B cell (primary cell): ENCODE measurements at places on chromosomes 4 and X. TPM values are rescaled to one million over a fixed set of nuclear protein-coding genes. Genes with fewer than 3 reads are reported as not detected.

DNA sequence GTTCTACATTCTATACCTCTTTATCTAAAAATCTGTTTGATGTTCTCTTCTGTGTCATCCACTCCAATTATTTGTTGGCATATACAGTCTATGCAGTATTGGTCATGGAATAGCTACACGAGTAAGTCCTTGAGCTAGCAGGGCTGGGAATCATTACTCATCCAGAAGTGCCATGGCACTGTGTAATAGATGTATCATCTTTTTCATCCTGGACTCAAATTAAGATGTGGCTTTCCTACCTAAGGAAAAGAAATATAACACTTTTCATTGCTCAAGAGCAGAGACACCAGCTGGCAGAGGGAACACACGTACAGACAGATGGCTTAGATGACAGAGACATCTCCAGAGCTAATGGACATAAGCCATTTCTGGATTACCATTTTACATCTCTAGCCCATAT, 159.8 kb downstream of the FAM13A start:
- no peak for DNase-seq
- H3K27ac ChIP-seq: no peak overlapping the region
- no peaks in the 10 kb centered on the region for H3K4me1 ChIP-seq
- no peaks in the 10 kb centered on the region for H3K27me3 ChIP-seq
- no peak overlapping the region for H3K4me3 ChIP-seq

GRCh38 chr4:138086611-138087041, 155.5 kb downstream of the SLC7A11 start:
- no peaks in the 10 kb centered on the region for H3K36me3 ChIP-seq
- no peaks in the 10 kb centered on the region for H3K4me1 ChIP-seq
- H3K4me3 ChIP-seq: no peak overlapping the region
- no peaks in the 10 kb centered on the region for H3K27me3 ChIP-seq

- no peak overlapping the region for H3K27ac ChIP-seq
- H3K4me1 ChIP-seq: no peaks in the 10 kb centered on the region
- no peak overlapping the region for H3K4me3 ChIP-seq
- no peak for DNase-seq
Measured at GRCh38 chr4:108398836-108399235, 221.5 kb upstream of the RPL34 start.

DNA sequence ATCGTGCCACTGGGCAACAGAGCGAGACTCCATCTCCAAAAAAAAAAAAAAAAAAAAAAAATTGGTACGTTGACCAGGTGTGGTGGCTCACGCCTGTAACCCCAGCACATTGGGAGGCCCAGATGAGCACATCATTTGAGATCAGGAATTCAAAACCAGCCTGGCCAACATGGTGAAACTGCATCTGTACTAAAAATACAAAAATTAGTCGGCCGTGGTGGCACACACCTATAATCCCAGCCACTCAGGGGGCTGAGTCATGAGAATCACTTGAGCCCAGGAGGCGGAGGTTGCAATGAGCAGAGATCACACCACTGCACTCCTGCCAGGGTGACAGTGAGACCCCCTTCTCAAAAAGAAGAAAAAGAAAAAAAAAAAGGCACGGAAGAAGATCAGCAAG, 24.5 kb downstream of the RBMX start:
- no peak overlapping the region for H3K27ac ChIP-seq
- no peak overlapping the region for H3K4me3 ChIP-seq
- H3K27me3 ChIP-seq: no peaks in the 10 kb centered on the region

DNA sequence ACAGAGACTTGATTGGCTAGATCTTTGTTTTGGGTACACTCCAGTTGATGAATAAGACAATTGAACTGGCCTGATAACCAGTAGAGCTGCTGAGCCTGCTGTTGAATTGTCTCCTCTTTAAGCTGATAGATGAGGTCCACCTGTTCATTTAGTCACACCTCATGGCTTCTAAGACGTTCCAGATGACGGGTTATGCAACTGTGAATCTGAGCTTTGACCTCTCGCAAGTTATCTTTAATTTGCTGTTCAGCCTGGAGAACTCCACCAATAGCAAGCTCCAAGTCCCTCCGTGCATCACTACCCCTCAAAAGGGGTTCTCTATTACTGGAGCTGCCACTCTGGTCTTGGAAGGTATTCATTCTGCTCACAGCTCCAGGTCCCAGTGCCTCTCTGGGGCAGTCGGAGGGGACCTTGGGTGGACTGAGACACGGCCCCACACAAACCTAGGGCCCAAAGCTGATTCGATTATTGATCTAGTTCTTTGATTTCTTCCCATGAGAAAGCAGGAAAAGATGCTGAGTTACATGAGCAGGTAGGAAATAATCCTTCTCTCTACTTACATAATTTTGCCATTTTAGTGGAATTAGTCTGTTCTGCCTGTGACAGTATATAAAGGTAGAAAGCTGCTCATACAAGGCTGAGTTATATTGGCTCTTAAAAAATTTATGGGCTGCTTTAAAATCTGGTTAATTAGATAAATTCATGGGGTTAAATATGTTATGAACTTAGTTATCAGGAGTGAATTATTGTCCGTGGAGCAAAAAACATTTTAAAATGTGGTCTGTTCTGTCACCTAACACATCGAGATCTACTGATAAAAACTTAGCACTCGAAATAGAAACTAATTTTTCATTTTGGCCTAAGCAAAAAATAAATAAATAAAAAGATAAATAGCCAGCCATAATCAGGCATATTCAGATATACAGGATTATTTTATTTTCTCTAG, 6.8 kb downstream of the MMAA start:
- no peak overlapping the region for H3K27ac ChIP-seq
- no peak for DNase-seq
- H3K36me3 ChIP-seq: no peaks in the 10 kb centered on the region

GRCh38 chrX:809081-809480, 178.5 kb downstream of the SHOX start:
- no peak overlapping the region for H3K27ac ChIP-seq
- H3K27me3 ChIP-seq: no peaks in the 10 kb centered on the region
- no peaks in the 10 kb centered on the region for H3K4me1 ChIP-seq
- H3K4me3 ChIP-seq: no peak overlapping the region

DNA sequence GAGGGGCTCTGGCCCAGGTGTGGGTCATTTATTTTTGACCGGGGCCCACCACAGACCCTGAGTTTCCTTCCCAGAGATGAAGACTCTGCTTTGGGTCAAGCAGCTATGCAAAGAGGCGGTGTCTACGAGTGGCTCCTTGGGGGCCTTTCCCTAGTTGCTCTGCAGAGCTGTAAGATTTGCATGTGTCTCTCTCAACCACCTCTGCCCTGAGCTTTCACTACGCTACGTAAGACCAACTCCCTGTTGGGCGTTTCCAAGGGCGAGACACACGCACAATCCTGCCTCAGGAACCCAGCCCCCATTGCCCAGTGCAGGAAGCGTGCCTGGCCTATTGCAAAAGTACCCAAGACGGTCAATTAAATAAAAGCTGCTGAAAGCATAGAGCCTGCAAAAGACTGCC, 10.0 kb upstream of the ANOS1 start:
- H3K36me3 ChIP-seq: no peaks in the 10 kb centered on the region
- DNase-seq: no peak
- H3K4me3 ChIP-seq: no peak overlapping the region
- H3K27ac ChIP-seq: no peak overlapping the region
- H3K4me1 ChIP-seq: no peaks in the 10 kb centered on the region
- no peaks in the 10 kb centered on the region for H3K27me3 ChIP-seq

DNA sequence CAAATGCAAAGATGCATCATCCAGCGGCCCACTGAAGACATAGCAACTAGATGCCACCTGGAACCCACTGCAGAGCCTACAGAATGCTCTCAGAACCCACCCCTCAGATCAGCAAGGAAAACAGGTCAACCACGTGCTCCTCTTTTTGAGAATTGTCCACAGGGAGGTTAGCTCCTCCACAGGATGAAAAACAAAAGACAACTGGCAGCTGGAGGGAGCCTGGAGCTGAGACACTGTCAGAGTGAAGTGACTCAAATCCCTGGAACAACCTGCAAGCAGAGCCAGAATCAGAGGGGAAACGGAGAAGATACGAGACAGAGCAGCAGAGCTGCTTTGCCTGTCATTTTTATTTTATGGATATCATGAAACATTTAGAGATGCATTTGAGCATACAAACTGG, 277.6 kb downstream of the GASK1B start:
- no peak for DNase-seq
- H3K4me1 ChIP-seq: no peaks in the 10 kb centered on the region
- no peak overlapping the region for H3K27ac ChIP-seq
- H3K27me3 ChIP-seq: no peaks in the 10 kb centered on the region
- H3K36me3 ChIP-seq: no peaks in the 10 kb centered on the region

DNA sequence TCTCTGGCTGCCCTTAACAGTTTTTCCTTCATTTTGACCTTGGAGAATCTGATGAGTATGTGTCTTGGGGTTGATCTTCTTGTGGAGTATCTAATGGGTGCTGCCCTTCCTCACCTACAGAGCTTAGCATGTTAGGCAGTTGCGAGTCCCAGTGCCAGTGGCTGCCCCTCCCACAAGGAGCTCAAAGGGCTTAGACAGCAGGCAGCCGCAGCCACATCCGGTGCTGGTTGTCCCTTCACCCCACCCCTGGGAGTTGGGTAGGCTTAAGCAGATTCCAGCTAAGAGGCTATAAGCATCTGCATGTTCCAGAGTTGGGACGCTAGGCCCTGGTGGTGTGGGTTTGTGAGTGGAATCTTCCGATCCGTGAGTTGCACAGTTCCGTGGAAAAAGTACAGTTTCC, 322.1 kb upstream of the ARX start:
- no peak overlapping the region for H3K4me3 ChIP-seq
- no peaks in the 10 kb centered on the region for H3K27me3 ChIP-seq
- no peak overlapping the region for H3K27ac ChIP-seq
- H3K4me1 ChIP-seq: no peaks in the 10 kb centered on the region
- H3K36me3 ChIP-seq: no peaks in the 10 kb centered on the region

DNA sequence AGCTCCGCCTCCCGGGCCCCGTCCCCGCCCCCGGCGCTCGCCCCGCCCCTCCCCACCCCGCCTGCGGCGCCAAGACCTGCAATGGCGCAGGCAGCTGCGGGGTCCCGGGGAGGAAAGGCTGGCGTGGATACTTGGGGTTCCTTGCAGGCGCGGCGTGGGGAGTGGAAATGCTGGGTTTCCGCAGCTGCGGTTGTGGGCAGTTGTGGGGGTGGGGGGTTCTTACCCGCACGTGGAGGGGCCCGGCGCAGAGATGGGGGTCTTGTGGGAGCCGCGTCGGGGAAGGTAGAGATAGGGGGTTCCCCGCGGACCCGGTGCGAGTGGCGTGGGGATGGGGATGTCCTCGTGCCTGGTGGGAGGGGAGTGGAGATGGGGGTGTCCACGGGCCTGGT, 680 bp upstream of the ASMTL start:
- peak overlapping the region; percentile 79 for H3K4me3 ChIP-seq
- no peaks in the 10 kb centered on the region for H3K27me3 ChIP-seq
- peaks cover 20% of the 10 kb centered on the region for H3K4me1 ChIP-seq
- no peaks in the 10 kb centered on the region for H3K36me3 ChIP-seq
- peak overlapping the region; percentile 96 for H3K27ac ChIP-seq

- H3K27me3 ChIP-seq: no peaks in the 10 kb centered on the region
- no peak overlapping the region for H3K27ac ChIP-seq
- no peak for DNase-seq
Measured at GRCh38 chr4:19739101-19739651, 512.5 kb upstream of the SLIT2 start.

DNA sequence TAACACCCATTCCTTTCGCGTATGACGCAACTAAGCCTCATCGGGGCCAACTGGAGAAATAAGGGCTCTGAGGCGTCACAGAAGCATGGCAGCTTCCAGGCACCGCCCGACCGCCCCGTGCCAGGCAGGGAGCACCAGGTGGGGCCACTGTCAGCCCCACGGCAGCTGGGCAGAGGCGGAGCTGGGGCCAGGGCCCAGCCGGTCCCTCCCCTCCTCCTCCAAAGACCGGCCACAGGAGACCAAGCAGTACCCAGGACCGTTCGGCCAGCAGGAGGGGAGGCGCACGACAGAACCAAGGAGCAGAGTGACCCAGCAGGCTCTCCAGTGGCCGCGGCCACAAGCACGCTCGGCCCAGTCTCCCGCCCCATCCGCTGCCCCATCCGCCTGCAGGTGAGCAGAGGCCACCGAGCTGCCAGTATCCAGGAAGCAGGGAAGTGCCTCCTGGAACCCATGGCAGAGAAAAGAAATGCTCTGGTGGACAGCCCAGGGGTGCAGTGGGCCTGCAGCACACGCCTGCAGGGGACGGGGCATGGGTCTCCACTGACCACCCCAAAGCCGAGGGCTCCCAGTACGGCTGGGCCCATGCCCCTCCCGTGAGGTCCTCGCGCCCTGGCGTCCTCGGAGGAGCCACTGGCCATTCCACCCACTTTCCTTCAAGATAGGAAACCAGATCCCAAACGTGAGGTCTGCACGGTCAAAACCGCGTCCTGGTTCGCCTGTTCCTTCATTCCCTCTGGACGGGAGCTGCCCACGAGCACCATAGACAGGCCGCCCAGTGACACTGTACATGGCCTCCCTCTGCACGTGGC, 9.6 kb downstream of the CTBP1 start:
- no peak overlapping the region for H3K27ac ChIP-seq
- peaks cover 12% of the 10 kb centered on the region for H3K4me1 ChIP-seq
- H3K27me3 ChIP-seq: no peaks in the 10 kb centered on the region
- no peak overlapping the region for H3K4me3 ChIP-seq
- DNase-seq: no peak

- H3K27ac ChIP-seq: no peak overlapping the region
- DNase-seq: no peak
- no peaks in the 10 kb centered on the region for H3K27me3 ChIP-seq
- no peak overlapping the region for H3K4me3 ChIP-seq
- H3K4me1 ChIP-seq: no peaks in the 10 kb centered on the region
Measured at GRCh38 chr4:54707406-54707805, 49.6 kb downstream of the KIT start.

DNA sequence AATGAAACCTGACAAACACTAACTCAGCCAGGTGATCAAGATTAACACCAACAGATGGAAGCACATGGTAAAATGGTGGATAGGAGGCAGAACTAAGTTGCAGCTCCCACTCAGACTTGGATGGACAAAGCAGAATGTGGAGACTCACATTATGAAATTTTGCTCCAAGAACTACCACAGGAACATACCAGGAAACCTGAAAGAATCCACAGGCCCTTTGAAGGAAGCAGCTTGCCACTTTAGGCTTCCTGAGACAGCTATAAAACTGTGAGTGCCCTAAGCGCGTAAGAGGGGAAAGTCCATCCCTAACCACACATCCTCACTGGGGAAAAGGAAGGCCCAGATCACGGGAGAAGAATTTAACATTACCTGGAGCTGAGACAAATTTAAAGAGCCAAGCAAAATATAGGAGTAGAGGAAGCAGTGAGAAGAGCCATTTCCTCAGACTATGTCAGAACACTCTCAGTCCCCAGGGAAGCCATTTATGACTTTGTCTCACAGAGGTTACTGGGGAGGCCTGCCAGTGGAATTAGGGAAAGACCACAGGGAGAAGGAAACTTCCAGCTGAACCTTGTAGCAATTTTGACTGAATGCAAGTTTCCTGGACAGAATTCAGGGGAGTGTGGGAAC, 224.5 kb downstream of the TEX13C start:
- no peaks in the 10 kb centered on the region for H3K36me3 ChIP-seq
- H3K4me3 ChIP-seq: no peak overlapping the region
- no peak overlapping the region for H3K27ac ChIP-seq
- no peaks in the 10 kb centered on the region for H3K4me1 ChIP-seq
- no peaks in the 10 kb centered on the region for H3K27me3 ChIP-seq
- DNase-seq: no peak

PCYT1B gene
- polyA plus RNA-seq: 0.12 TPM in 1 of 2 replicates, not detected in the other

PNMA3 gene
- 2.5 and 3.8 TPM in 2 replicates for polyA plus RNA-seq

CENPVL3 gene
- polyA plus RNA-seq: not detected in 2 replicates

ETDA gene
- not detected in 2 replicates for polyA plus RNA-seq

WNK3 gene
- polyA plus RNA-seq: 0.07 and 0.12 TPM in 2 replicates

NEUROG2 gene
- polyA plus RNA-seq: not detected in 2 replicates

C4orf36 gene
- polyA plus RNA-seq: 0.24 and 0.36 TPM in 2 replicates

PPA2 gene
- polyA plus RNA-seq: 26.9 and 53.0 TPM in 2 replicates

TMEM47 gene
- polyA plus RNA-seq: not detected in 2 replicates
